Sigmoid colon (tissue), 7 donors: ENCODE measurements at places on chromosomes 12 and 14.

- DNase-seq = no peak
Measured at GRCh38 chr12:114933428-114934160, 249.6 kb upstream of the TBX3 start.

DNA sequence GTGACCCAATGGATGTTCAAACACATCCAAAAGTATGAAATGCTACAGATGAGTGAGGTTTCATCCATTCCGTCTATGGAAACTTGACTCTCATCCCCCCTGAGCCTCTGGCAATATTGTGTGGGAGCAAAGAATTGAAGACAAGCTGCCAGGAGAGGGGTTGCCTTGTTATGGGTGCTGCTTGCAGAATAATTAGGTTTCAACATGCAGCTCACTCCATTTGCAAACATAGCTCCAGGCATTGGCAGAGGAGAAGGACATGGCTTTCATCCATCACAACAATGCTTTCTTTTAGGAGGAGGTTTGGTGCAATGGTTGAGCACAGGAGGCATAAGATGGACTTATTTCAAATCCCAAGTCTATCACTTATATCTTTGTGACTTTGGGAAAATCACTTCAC is 220.7 kb upstream of the SRRM4 start:
- DNase-seq = no peak

- no peak for DNase-seq
Measured at GRCh38 chr12:131593406-131593805, 117.5 kb upstream of the SFSWAP start.

DNA sequence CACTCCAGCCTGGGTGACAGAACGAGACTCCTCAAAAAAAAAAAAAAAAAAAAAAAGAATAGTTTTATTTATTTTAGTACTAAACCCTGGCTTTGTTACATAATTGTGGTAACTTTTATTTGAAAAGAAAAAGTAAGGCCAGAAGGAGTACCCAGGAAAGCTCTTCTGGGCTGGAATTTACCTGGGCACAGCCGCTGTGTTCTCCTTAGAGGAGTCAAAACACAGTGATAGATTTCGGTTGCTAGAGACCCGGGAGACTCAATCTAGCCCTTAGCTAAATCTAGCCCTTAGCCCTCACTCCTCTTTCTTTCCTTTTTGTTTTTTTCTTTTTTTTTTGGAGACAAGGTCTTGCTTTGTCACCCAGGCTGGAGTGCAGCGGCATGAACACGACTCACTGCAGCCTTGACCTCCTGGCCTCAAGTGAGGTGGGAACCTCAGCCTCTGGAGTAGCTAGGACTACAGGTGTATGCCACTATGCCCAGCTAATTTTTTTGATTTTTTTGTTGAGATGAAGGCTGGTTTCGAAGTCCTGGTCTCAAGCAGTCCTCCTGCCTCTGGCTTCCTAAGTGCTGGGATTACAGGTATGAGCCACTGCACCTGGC is 49.7 kb downstream of the SYNE2 start:
- DNase-seq = no peak

GRCh38 chr12:67797185-67797741 is 148.7 kb downstream of the DYRK2 start:
- no peak for DNase-seq

DNA sequence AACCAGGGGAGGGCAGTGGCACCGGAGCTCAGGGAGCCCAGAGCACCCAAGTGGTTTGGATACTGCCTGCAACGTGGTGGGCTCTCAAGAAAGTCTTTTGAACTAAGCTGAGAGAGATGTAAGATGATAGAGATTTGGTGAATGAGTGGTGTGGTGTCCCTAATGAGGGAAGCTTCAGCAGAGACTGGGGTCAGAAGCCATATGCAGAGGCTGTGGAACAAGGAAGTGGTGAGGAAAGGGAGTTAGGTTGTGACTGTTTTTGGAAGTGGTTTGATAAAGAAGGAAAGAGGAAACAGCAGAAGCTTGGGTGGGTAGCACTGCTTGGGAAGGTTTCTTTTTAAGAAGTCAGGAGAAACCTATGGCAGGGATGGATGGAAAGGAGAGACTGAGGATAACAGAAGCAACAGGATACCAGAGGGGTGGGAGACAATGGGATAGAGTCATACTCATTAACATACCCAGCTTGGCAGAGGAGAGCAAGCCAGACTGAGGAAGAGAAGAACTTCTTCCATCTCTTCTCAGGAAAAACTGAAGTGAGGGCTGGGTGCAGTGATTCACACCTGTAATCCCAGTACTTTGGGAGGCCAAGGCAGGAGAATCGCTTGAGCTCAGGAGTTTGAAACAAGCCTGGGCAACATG is 24.1 kb downstream of the SLC4A8 start:
- DNase-seq = no peak

- DNase-seq = peak; percentile 72
Measured at GRCh38 chr12:13534645-13535398, 338.3 kb downstream of the EMP1 start.

GRCh38 chr12:22802883-22803630 is 178.1 kb downstream of the ETNK1 start:
- DNase-seq = no peak

- no peak for DNase-seq
Measured at GRCh38 chr14:28946267-28946666, 179.7 kb downstream of the FOXG1 start.

DNA sequence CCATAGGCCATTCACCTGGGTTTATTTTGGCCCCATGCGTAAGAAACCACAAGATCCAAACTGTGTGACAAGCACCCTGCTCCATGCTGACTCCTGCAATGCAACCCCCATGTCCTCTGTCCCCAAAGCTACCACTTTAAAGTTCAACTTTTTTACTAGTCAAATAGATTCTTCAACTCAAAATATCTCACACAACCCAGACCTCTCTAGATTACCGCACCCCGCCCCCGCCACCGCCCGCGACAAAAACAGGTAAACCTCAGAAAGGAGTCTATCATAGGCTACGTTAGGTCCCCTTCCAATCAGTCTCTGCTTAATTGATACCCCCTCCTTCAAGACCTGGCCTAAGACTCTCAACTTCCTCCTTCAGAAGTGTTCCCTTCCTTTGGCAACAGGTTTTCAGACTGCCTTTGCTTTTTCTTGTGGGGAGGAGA is 2.2 kb downstream of the ZFP36L1 start:
- DNase-seq = no peak

- no peak for DNase-seq
Measured at GRCh38 chr14:81797315-81797714, 263.7 kb upstream of the SEL1L start.

DNA sequence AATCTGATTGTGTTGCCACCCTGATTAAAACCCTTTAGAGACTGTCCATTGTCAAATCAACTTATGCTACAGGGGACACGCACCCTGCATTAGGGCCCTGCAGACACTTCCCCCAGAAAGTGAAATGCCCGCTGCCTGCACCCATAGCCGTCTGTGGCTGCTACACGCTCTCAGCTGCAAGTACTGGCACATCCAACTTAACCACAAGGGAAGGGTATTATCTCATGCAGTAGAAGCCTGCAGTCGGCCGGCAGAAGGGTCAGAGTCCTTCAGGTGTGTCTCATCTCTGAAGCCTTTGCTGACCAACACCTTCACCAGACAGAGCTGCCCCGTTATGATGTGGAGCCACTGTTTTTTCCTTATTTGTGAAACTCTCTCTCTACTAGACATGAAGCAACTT is 20.8 kb downstream of the CFAP251 start:
- DNase-seq = no peak

- DNase-seq = no peak
Measured at GRCh38 chr12:109566424-109566823, 6.9 kb downstream of the MMAB start.

DNA sequence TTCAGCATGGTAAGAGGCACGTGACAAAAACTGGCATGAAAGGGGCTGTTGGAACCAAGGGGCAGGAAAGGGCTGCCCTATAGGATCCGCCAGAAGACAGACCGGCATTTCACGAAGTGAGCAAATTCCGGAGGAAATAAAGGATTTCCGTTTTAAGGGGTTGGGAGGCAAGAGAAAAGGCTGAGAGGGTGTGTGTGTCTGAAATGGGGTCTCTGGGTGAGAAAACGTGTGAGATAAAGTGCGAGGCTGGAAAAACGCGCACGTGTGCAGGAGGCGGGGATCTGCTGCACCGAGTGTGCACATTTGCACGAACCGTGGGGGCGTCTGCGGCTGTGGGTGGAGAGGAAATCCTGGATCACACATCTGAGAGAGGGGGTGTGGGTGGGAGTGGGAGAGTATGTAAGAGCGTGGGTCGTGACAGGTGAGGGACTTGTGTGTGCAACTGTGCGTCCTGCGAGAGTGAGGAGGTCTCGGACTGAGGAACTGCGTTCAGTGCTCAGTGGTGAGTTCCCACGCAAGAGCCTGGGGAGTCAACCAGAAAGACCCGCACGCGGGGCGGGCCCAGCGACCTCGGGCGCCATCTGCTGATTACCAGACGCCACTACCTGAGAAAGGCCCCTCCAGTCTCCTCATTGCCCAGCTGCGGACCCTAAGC is 37.0 kb upstream of the P2RX7 start:
- peak; percentile 78 for DNase-seq

DNA sequence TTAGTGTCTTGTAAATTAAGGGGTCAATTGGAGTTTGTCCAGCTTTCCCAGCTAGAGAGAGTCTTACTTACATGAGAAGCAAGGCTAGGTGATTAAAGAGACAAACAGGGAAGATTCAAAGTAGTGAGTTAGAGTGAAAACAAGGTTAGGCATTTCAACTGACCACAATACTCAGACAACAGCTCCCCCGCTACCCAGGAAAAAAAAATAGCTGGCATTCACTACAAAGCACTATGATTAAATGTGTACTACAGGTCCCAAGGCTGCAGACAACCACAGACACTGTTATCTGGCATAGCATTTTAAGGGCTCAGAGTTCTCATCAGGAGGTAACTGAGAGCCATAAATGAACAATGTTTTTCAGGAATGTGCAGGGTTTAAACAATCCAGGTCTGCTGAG is 680.9 kb downstream of the TMEM121 start:
- DNase-seq = no peak

- no peak for DNase-seq
Measured at GRCh38 chr12:75836533-75836932, 195.0 kb downstream of the PHLDA1 start.

- no peak for DNase-seq
Measured at GRCh38 chr14:99716850-99717681, 33.0 kb downstream of the CYP46A1 start.

GRCh38 chr12:32390572-32391219 is 8.7 kb upstream of the FGD4 start:
- no peak for DNase-seq

DNA sequence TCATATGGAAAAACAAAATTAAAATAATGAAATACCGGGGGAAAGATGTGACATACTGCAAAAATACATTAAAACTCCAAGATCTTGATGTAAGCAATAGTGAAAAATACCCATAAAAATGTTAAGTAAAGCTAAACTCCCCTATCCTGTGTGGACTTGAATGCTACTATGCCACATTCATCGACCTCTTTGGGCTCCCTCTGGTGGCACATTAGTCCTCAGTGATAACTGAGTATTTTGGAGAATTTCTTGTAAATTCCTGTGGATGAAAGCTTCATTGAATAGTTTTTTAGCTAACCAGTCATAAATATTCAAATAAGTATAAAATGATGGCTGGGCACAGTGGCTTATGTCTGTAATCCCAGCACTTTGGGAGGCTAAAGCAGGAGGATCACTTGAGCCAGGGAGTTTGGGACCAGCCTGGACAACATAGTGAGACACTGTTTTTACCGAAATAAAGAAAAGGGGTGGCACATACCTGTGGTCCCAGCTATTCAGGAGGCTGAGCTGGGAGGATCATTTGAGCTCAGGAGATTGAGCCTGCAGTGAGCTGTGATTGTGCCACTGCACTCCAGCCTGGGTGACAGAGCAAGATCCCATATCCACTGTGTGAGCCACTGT is 42.4 kb upstream of the SGPP1 start:
- no peak for DNase-seq

DNA sequence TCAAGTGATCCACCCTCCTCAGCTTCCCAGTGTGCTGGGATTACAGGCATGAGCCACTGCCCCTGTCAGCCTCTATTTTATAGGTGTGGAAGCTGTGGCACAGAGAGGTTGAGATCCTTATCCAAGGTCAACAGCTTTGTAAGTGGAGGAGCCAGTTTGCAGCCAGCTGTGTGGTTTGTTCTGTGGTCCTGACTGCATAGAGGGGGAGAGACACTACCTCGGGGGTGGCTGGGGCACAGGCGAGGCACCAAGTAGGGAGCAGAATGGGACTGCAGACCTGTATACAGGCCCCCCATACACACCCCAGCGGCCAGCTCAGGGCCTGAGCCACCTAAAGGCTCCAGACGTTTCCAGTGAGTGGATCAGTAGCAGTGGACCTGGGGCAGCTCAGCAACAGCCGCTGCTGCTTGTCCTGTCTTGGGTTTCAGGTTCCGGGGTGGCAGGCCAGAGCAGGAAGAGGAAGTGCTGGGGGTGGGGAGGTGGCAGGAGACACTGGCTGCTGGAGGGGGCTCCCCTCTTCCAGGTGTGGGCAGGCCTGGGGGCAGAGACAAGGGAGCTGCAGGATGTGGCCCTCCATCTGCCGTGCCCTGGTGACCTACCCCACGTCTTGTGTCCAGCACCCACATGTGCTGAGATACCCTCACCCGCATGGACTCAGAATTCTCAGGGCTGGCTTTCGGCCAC is 11.0 kb downstream of the ORAI1 start:
- DNase-seq = no peak

- peak; percentile 42 for DNase-seq
Measured at GRCh38 chr12:51901881-51902280, 5.4 kb upstream of the ACVRL1 start.

DNA sequence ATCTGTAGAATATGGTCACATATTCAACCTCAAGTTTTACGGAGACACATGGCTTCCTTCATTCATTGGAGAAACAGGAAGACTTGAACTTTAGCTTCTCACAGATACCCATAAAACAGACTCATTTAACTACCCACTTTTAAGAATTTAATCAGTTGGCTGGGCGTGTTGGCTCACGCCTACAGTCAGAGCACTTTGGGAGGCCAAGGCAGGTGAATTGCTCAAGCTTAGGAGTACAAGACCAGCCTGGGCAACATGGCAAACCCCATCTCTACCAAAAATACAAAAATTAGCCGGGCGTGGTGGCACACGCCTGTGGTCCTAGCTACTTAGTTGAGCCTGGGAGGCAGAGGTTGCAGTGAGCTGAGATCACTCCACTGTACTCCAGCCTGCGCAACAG is 64.7 kb upstream of the STAC3 start:
- DNase-seq = no peak

DNA sequence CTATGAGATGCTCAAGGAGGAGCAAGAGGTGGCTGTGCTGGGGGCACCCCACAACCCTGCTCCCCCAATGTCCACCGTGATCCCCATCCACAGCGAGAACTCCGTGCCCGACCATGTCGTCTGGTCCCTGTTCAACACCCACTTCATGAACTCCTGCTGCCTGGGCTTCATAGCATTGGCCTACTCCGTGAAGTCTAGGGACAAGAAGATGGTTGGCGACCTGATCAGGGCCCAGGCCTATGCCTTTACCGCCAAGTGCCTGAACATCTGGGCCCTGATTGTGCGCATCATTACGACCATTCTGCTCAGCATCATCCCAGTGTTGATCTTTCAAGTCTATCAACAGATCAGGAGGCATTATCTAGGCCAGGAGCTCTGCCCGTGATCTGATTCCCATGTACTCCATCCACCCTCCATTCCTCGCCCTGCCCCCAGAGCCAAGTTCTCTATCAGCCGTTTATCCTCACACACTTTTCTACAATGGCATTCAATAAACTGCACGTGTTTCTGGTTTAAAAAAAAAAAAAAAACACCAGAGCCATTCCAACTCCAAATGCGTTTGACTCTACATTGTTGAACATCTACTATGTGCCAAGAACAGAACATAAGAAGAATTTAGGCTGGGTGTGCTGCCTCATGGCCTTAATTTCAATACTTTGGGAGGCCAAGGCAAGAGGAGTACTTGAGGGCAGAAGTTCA is 17.5 kb downstream of the ATXN2 start:
- DNase-seq = no peak
